ENCODE measurements at places on chromosomes 16 and 17. TPM values are rescaled to one million over a fixed set of nuclear protein-coding genes. Genes with fewer than 3 reads are reported as not detected.

DNA sequence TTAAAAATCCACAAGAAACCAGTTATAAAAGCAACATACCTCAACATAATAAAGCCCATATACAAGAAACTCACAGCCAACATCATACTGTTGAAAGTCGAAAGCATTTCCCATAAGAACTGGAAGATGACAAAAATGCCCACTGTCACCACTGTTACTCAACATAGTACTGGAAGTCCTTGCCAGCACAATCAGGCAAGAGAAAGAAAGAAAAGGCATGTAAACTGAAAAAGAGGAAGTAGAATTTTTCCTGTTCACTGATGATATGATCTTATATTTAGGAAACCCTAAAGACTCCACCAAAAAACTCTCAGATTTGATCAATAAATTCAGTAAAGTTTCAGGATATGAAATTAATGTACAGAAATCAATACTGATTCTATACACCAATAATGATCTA lies 45.1 kb downstream of the AHSP start:
- DNase-seq, result no peak

GRCh38 chr17:65324611-65325342 lies 187.6 kb downstream of the RGS9 start:
- no peak for DNase-seq

DNA sequence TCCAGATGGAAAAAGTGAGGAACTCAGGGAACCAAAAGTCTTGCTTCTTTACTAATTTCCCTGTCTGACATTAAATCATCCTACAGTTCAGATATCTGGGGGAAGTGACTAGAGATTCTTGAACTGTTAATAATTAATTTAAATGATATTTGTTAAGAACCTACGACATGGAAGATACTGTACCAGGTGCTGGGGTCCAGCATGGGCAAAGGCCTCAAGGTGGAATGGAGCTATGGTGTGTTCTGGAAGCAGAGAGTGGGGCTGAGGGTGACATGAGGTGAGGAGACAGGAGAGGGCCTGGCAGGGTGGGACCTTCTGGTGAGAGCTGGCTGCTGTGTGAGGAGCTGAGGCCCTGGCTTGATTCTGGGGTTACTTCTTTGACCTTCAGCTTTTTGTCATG lies 6.0 kb upstream of the CCL2 start:
- DNase-seq, result no peak

KRTAP2-2 gene
- not detected for total RNA-seq

DNA sequence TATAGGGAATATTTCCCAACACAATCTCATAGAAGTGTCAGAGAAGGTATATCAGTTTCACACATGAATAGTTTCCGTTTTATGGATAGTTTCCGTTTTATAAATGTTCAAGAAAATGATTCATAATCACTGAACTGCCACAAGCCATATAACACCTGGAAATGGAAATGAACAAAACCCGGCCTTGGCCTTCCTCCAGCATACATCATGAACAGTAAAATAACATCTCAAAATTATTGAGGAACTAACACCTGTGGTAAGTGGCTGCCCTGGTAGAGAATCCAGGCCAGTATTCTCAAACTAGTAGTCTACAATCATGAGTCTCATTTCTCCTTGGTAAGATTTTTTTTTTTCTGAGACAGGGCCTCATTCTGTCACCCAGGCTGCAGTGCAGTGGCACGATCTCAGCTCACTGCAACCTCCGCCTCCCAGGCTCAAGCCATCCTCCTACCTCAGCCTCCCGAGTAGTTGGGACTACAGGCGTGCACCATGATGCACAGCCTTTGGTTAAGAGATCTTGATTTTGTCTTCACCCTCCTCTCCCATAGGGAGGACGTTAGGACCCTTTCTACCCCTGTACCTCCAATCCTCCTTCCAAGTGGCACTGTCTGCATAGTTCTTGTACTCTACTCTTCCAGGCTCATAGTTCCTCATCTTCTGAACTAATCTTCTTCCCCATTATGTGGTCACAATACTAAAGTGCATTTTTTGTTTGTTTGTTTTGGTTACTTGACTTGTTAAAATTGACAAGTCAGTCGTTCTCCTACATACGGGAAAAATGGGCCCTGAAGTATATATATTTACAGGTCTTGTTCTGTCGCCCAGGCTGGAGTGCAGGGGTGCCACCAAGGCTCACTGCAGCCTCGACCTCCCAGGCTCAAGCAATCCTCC lies 15.0 kb upstream of the RGS9 start:
- DNase-seq, result no peak

NOS2 gene
- total RNA-seq, result 0.19 TPM

CLEC18A gene
- total RNA-seq, result 0.22 TPM

TNFSF13 gene
- total RNA-seq, result 6.3 TPM

HASPIN gene
- 0.33 TPM for total RNA-seq

GRCh38 chr17:66779237-66779606 lies 55.7 kb upstream of the CACNG5 start:
- no peak for DNase-seq

CCL16 gene
- not detected for total RNA-seq

HP gene
- 1.6 TPM for total RNA-seq

DNA sequence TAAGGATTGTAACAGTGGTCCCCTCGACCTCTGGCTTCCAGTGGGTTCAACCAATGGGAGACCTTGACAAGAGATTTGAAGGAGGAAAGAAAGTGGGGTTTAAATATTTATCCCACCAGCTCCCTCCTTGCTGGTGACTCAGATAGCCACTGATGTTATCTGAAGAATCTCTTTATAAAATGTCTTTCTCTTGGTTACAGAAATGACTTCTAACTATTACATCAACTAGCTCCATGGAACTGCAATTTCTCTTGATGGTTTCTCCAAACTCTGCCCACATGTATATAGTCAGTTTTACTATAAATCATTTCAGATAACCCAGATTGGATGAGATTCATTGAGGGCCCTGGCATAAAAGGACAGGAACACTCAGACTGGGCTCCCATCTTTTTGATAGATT lies 920.2 kb upstream of the SOX9 start:
- DNase-seq, result no peak

PIK3R5 gene
- 2.7 TPM for total RNA-seq

KRTAP3-1 gene
- not detected for total RNA-seq

TPSG1 gene
- not detected for total RNA-seq

DNA sequence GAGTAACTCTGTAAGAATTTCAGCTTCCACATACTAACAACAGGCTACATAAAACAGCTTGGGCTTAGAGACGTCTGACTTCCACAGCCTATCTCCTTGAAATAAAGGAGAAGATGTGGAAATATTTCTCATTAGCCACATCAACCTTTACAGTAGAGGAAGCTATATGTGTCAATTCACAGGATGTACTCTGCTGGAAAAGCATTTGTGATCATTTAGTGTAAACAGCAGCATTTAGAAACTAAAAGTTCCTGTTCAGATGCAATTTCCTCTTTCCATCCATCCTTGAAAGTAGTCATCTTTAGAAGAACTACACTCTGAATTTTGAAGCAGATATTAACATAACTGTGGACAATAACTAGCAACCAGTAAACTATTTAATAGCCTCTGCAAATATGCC lies 46.2 kb downstream of the XPO6 start:
- no peak for DNase-seq

DNA sequence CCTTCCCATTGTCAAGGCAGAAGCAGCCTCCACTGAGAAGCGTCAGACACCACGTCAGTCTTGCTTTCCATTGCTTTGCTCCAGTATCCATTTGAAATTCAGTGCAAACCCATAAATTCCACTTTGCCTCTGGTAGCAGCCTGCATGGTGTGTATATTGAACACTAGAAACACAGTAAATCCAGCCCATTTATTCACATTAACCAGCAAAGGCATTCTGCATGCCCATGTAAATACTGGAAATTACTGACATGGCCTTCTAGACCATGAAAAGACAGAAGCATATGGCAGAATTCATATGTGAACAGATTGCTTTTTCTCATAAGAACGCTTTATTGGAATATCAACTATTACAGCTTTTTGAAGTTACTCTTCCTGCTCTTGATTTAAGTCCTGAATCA lies 595.0 kb downstream of the WWOX start:
- no peak for DNase-seq

DNA sequence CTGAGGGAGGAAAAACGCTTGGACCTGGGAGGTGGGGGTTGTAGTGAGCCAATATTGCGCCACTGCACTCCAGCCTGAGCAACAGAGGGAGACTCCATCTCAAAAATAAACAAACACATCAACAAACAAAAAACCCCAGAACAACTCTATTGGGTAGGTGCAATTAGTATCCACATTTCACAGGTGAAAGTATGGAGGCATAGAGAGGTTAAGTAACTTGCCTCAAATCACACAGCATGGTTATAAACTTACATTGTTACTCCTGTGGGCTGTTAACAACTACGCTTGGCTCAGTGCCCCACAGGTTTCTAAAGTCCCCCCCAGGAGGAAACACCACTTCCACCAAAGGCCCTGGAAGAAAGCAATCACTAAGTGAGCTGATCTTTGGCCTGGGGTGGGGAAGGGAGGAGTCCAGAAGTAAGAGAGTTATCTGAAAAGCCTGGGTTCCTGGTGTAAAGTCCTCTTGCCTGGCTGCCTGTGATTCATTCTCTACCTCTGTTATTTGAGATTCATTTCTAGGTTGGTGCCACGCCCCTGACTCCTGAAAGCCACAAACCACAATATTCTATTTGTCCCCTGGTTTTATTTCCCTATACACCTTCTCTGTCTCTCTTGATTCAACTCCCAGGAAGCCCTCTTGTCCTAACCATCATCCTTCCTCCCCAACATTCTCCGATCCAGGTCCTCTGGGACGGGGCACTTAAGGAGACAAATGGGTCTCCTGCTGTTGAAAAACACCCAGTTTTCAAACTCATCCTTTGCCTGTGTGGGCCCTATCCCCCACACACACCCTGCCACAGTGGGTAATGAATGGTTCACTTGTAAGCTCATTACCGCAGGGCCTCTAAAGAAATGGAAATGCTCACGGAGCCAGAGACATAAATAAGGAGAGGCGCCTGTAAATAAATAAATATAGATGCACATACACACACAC lies 195.4 kb downstream of the XYLT1 start:
- DNase-seq, result no peak

DNA sequence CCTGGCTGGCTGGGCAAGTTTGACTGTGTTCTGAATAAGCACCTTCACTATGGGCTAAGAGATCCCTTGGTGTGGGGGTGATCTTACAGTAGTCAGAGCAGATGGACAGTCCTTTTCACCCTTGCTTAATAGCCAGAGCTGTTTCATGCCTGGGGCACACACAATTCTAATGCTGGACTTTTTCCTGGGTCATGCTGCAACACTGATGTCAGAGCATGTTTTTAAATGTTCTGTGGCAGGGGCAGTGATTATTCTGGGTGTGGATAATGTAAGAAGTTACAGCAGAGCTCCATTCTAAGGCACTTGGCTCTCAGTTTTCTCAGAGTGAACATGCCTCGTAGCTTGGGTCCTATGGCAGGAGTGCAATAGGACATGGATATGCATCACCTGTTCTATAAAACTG lies 4.0 kb upstream of the CD68 start:
- DNase-seq, result no peak

GRCh38 chr17:4332296-4332970 lies 34.0 kb downstream of the UBE2G1 start:
- DNase-seq, result no peak

ABCA10 gene
- total RNA-seq, result 4.2 TPM

DNA sequence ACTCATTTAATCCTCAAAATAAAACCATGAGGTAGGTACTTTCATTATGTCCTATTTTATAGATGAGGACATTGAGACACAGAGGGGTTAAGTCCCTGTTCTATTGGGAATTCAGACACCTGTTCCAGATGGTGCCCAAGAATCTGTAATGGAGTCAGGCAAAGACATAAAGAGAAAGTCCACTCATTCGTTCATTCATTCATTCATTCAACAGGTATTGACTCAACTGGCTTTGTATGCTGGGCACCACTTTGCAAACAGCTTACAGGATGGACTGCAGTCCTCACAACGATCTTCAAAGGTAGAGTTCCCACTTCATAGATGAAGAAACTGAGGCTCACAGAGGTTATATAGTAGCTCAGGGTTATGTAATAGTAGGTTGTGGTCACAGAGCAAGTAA lies 47.9 kb upstream of the TAC4 start:
- no peak for DNase-seq

DNA sequence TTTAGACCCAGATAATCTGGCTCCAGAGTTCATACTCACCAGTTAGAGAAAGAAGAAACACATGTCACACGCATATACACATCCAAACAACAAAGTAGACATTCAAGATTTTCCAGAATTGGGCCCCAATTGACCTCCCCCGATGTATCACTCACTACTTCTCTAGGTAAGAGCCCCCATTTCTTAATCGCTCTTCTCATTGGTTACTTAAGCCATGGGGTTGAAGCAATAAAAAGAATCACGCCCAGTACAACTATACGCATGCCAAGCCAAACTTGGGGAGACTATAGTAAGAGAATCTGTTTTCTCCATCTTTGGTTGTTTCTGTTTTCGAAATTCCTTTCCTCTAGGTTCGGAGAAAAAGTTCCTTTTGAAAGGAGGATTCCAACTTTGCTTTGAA lies 565 bp downstream of the DDX52 start:
- DNase-seq, result no peak

DNA sequence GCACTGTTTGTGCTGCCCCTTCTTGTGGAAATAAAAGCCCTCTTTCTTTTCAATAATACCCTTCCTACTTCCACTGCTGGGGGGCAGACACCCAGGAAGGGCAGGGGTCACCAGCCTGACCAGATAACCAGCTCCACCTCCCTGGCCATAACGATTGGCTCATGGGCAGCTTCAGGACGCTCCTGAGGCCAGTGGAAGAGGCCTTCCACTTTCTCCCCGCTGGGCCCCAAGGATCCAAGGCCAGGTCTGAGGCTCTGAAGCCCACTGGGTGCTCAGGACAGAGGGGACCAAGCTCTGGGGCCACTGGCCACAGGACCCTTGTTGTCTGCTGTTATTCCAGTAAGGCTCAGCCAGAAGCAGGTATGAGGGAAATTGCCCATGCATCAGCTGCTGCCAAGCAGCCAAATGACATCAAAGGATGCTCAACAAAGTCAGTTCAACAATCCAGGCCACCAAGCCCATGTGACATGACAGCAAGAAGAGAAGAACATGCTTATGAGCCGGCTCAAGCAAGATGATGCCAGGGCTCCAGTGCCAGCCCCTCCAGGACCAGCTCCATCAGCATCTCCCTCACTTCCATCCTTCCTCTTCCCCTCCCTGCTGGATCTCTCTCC lies 238.8 kb downstream of the ZNF423 start:
- no peak for DNase-seq

GRCh38 chr16:19379838-19380237 lies 37.8 kb upstream of the TMC5 start:
- no peak for DNase-seq

DNA sequence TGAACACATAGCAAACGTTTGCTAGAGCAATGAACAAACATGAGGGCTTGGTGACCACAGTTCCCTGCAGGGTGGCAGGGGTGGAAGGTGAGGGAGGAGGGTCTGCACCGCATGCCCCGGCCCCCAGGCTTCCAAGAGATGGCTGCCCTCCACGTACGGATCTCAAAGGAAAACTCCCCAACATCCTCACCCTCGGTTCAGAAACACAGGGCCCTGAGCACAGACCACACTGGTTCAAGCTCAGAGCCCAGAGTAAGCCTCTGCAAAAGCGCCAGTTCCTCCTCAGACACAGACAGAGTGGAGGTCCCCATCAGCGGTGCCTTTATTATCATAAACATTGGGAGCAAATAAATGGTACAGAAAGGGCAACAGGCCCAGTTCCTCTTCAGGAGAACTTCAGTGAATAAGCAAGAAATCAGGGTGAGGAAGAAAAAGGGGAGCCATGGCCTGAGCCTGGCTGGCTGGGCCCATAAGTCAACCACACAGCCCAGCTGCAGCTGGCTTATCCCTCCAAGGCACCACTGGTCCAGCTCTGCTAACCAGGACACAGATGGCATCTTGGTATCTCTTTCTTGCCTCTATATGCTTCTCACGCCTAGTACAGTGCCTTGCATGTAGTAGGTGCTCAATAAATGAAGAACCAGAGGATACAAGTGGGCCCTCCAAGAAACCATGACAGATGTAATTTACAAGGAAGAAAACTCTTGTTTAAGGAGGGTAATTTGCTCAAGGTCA lies 11.0 kb downstream of the MPO start:
- DNase-seq, result no peak
